Activated CD4-positive, CD25-positive, alpha-beta regulatory T cell treated with anti-CD3 and anti-CD28 coated beads, Interleukin-2, amount 50 U/mL, for 72 hours (primary cell): ENCODE measurements at places on chromosomes 16 and 17.

GRCh38 chr17:47204722-47205418 is 4.3 kb upstream of the MYL4 start:
- DNase-seq = no peak

DNA sequence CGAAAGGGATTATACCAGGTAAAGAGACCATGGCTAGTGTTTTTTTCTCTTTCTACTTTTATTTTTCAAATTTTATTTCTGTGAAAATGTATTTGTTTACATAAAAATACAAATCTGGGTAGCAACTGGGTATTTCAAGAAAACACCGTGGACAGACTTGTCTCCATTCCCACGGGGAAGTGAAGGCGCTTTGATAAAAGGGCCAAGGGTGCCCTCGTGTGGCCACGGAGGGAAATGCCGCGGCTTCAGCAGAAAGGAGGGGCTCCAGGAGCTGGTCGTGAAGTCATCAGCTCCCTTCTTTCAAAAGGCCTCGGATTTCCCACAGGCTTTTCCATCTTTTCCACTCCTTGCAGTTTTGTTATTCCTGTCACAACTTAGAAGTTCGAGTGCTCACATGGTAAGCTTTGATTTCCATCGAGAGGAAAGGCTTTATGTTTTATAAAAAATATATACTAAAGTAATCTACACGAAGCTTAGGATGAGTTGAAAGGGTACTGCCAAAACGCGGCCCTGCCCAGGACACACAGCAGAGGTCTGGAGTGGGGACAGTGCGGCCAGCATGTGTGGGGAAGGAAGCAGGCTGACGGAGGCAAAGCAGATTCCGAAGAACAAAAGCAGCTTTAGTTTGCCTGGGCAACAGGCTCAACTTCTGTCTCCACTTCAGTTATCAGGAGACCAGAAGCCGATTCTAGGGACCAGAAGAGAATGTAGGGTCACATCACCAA is 15.3 kb upstream of the MNT start:
- DNase-seq = peak; percentile 91

GRCh38 chr17:74522381-74523105 is 8.7 kb downstream of the CD300LB start:
- peak; percentile 15 for DNase-seq

- DNase-seq = peak; percentile 88
Observed at GRCh38 chr17:49567871-49568694, 7.6 kb upstream of the NXPH3 start.

DNA sequence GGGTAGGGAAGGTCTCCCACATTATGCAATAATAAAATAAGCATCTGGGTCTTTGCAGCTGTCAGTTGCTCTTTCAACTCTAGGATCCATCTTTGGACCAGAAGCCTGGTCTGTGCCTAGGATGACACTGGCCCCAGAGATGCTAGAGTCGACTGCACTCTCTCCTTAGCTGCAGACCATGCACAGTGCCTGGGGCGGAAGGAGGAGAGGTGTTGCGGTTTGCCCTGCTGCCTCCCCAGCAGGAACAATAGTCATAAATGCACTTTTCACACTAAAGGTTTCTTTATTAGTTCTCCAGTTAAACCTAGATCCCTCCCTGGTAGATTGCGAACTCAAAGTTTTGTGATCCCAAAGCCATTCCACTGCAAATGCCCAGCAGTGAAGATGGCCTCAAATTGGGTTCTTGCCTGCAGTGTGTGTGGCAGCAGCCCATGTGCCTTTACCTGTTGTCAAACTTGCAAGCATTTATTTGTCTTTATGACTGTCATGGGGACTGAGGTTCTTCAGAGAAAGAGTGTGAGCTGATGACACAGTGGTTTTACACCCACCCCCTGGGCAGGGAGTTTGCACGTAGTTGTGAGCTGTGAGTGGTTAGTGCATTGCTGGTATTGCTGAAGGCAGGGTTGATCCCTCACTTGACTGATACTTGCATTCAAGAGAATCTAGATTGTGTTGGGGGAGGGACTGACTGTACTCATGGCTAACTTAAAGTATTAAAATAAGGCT is 10.3 kb downstream of the ATXN1L start:
- no peak for DNase-seq

DNA sequence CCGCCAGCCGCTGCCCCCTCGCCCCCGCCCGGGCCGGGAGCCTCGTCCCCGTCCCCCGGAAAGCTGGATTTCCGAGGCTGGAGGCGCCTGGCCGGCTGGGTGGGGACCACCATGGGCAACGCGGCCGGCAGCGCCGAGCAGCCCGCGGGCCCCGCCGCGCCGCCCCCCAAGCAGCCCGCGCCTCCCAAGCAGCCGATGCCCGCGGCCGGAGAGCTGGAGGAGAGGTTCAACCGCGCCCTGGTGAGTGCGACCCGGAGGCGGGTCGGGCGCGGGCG is 266 bp downstream of the FMNL1 start:
- DNase-seq = no peak

- no peak for DNase-seq
Observed at GRCh38 chr16:88382491-88383400, at the start of gene ZNF469. Gene ZNF469, plus strand, starts transcription at chr16:88382959. Its CDS starts 44,512 bp downstream, at chr16:88427471.
